NCI-H1436 (cell line): ENCODE measurements at places on chromosomes 7 and 10.

- DNase-seq, result no peak
Measured at GRCh38 chr10:102674566-102674965, 30.3 kb downstream of the TRIM8 start.

- no peak for DNase-seq
Measured at GRCh38 chr7:18305866-18306265, 189.7 kb upstream of the HDAC9 start.

DNA sequence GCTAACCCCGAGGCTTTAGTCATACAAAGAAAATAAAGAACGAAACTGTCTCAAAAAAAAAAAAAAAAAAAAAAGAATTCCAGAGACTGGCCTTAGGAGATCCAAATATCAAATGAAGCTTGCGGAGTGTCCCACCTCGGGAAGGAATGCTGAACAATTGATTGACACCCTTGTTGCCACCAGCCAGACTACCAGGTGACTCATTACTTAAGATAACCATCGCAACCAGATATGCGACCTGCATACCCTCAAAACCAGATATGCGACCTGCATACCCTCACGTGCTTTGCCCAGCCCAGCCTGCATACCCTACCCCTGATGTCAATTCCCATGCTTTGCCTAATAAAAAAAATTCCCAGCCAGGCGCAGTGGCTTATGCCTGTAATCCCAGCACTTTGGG is 2.7 kb upstream of the PRKRIP1 start:
- DNase-seq, result no peak

DNA sequence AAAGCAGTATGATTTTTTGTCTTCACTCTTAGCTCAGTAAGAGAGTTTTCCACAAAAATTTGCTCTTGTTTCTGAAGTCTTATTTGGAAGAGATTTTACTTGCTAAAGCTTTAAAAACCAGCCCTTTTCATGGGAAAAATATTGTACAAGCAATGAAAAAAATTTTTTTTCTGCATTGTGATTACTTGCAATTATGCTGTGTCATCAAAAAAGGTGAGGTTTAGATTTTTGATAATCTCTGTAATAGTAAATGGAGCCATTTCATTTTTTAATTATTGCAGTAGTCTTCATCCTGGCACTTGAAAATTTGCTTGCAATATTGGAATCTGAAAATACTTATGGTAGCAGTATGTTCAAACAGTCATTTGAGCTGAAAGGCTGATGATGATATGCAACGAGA is 447.4 kb downstream of the SH2D4B start:
- DNase-seq, result no peak

DNA sequence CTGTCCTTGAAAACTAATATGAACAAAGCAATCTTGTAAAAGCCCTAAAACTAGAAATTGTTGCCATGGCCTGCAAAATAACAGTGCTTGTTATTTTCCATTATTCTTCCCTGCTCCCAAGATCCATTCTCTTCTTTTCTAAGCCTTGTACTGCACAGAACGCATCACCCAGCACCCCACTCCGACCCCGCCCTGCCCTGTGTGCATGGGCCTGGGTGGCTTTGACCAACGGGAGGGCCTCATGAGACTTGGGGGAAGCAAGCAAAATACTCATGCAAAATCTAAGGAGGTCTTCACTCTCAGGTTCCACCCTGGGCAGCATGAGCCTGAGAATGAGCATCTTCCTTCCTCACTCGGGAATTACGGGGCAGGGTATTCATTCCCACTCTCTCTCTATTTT is 32.4 kb downstream of the NPY start:
- no peak for DNase-seq

GRCh38 chr7:44761207-44762161 is 12.8 kb downstream of the ZMIZ2 start:
- no peak for DNase-seq

DNA sequence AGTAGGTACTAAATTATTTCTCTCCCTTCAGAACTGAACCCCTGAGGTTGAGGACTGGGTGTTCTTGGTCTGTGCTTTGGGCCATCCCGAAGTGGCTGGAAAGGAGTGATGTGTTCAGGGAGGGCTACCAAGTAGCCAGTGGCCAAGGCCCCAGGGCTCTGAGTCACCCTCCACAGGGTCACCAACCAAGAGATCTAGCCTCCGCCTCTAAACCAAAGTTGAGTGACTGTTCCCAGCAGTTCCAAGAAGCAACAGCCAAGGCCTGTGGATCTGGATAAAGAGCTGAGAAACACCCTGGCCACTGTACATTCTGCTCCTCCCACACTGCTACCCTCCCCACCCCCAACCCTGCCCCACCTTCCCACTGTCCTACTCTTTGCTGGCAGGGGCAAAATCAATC is 35.5 kb upstream of the KCNMA1 start:
- DNase-seq, result no peak

DNA sequence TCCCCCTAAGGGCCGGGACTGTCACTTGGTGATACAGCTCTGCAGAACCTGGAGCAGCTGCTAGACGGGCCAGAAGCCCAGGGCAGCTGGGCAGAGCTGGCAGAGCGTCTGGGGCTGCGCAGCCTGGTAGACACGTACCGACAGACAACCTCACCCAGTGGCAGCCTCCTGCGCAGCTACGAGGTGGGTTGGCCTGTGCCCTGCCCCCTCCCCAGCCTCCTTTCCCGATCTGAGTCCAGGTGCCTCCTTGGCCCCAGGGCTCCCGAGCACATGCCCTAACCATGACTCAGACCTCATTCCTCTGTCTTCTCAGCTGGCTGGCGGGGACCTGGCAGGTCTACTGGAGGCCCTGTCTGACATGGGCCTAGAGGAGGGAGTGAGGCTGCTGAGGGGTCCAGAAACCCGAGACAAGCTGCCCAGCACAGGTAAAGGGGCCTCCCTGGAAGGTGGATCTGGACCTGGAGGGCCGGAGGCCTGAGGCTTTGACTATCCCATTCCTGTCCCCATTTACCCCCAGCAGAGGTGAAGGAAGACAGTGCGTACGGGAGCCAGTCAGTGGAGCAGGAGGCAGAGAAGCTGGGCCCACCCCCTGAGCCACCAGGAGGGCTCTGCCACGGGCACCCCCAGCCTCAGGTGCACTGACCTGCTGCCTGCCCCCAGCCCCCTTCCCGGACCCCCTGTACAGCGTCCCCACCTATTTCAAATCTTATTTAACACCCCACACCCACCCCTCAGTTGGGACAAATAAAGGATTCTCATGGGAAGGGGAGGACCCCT is 6.4 kb downstream of the NFKB2 start:
- DNase-seq, result no peak

- DNase-seq, result no peak
Measured at GRCh38 chr7:114973147-114973546, 51.3 kb downstream of the MDFIC start.

GRCh38 chr7:17679458-17679857 is 260.8 kb downstream of the SNX13 start:
- no peak for DNase-seq

GRCh38 chr7:17947620-17948019 is 7.3 kb upstream of the SNX13 start:
- no peak for DNase-seq

DNA sequence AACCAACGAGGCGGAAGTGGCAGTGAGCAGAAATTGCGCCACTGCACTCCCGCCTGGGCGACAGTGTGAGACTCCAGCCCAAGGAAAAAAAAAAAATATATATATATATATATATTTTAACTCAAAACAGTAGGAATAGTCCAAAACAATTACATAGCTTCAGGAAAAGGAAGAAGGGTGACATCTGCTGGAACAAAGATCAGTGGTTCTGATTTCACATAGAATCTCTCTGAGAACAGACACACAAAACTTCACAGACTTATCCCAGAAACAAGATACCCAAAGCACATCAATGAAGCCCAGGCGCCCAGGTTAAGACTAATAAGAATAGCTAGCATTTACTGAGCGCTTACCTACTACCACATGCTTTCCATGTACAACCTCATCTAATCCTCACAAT is 45.0 kb downstream of the DNMBP start:
- DNase-seq, result no peak

DNA sequence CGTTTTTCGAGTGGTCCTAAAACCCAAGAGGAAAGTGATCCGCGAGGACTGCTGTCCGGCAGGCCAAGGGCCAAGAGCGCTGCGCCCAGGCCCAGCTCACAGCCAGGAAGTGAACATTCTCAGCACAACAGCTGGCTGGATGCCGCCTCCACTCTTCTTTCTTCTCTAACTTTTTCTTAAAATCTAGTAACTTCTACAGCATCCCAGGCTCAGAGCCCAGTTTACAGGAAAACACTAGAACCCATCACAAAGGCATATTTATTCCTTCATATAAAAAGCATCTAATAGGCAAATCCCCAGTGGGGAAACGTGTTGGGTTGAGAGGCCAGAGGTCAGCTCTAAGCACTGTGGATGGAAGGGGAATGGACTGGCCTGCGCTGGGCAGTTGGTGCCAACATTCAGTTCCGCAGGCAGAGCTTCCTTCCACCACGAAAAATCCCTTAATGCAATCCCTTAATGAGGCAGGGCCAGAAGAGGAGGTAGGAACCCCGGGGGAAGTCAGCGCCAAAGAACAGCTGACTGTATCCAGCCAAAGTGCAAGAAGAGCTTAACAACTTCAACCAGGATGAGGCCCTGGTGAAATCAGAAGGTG is 74.8 kb downstream of the ZRANB1 start:
- no peak for DNase-seq

DNA sequence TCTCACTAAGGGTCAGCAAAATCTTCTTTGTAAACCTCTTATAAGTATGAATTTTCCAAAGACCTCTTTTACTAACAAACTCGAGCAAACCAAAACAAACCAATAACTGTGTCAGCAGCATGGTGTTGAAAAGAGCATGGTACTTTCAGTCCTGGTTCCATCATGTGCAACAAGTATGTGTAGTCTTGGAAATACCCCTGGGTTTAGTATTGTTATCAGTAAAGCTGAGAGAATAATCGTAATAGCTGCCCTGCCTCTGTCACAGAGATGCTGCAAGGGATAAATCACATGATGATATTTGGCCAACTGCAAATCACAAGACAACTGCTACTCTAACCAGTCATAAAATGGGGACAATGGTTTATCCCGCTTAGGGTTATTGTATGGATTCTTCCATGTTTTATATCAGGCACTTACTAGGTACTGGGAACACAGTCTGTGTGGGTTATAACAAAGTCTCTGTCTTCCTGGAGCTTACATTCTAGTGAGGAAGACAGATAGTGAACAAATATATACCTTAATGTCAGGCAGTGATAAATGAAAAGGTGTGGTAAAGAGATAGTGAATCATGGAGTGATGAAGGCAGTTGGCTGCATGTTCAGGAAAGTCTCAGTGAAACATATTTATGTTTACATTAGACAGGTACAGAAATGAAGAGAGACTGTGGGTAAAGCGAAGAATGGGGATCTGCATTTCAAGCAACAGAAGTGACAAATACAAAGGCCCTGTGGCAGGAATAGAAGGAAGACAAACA is 60.5 kb upstream of the C10orf90 start:
- no peak for DNase-seq

GRCh38 chr7:34059136-34059828 is 153.9 kb downstream of the BMPER start:
- peak; percentile 30 for DNase-seq

DNA sequence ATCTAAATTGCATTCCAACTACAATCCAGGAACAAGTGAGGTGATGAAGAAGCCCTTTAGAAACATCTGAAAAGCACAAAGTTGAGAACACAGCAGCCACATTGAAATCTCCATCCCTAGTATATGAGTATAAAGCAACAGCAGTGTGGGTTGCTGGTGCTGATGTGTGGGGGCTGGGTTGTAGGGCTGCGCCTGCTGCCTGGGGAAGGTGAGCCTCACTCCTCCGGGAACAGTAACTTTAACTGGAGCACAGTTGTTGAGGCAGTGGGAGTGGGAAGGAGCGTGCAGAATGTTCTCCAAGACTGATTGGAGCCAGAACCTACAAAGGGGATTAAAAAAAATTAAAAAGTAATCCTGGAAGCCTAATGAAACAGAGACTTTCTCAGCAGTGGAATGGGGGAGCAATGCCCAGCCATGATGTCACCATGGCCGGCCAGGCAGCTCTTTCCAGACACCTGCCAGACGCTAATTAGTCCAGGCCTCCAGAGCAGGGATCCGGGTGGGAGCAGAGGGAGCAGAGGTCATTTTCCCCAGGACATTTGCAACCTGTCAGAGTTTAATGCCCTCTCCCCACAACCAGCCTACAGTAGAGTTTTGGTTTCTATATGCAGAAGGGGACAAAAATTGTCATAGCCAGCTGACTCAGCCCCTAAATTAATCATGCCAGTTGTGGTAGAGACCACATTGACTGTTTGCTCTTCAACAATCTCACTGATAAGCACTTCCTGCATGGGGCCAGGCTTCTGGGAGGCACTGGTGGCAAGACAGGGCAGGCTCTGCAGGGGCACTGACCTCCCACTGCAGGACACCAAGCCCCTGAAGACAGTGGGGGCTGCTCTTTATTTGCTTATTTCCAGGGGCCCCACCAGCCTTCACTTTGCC is 133.0 kb upstream of the ZNF32 start:
- no peak for DNase-seq

- DNase-seq, result no peak
Measured at GRCh38 chr10:113992471-113993011, 51.1 kb upstream of the ADRB1 start.

DNA sequence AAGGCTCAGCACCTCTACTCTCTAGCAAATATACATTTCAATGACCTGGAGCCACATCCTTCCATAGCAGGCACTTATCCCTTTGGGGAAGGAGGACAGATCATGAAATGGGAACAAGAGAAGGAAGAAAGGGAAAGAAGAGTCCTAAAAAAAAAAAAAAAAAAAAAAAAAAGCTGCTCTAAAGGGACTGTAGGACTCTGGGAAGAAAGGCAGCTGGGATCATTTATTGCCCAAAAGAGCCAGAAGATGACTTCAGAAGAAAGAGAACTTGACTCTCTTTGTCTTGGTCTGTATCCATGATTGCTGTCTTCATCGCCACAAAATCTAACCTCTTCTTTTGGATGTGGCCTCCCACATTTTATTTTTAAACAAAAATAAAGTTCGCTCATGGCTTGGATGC is 203.6 kb upstream of the CELF2 start:
- DNase-seq, result no peak

DNA sequence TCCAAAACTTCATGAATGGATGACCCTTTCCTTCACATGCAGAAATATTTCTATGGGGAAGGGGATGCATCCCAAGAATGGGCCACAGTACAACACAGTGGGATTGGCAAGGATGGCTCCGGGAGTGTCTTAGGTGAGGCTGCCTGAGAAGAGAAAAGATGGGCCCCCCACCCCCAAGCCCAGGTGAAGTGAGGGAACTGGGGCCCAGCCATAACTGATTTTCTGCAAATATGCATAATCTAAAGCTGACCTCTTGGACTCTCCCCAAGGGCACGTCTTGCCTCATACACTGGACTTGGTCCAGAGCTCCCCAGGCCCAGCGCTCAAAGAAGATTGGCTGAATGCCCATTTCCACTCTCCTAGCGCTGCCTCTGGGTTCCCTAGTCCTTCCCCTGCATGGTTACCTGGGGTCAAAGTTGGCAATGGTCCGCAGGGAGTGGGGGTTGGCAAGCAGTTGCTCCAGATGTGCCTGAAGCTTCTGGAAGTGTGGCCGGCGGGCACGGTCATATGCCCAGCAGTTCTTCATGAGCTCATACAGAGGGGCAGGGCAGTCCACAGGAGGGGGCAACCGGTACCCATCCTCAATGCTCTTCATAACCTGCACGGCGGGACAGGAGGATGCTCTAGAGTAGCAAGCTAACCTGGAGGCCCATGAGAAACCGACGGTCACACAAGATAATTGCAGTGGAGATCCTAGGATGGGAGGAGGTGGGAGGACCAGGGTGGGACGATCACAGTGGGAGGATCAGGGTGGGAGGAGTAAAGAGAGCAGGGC is 12.3 kb downstream of the ZYX start:
- DNase-seq, result no peak
